Esophagus squamous epithelium (tissue), 5 donors: ENCODE measurements at places on chromosomes 12 and 14.

- peak; percentile 30 for DNase-seq
Measured at GRCh38 chr14:24366721-24367513, 1.1 kb upstream of the NFATC4 start.

- no peak for DNase-seq
Measured at GRCh38 chr12:129193263-129193871, 340.1 kb downstream of the GLT1D1 start.

GRCh38 chr14:74140374-74140850 is 55.7 kb downstream of the LIN52 start:
- DNase-seq: no peak

DNA sequence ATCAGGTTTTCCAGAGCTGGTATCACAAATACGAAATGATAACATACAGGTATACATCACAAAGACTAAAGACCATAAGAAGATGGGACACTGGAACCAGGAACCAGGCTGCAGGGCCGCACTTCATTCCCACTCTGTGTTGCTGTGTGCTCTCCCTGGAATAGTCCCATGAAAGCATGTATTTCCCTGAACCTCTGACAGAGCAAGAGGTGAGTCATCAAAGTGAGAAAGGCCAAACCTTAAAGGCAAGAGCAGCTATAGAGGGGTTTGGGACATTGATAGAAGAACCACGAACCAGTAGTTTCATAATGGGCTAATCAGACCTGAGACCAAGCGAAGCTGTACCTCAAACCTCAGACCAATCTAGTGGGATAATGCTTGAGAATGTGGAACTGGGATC is 283.0 kb upstream of the PRKD1 start:
- no peak for DNase-seq

GRCh38 chr12:39830171-39830570 is 210.6 kb upstream of the ABCD2 start:
- no peak for DNase-seq

DNA sequence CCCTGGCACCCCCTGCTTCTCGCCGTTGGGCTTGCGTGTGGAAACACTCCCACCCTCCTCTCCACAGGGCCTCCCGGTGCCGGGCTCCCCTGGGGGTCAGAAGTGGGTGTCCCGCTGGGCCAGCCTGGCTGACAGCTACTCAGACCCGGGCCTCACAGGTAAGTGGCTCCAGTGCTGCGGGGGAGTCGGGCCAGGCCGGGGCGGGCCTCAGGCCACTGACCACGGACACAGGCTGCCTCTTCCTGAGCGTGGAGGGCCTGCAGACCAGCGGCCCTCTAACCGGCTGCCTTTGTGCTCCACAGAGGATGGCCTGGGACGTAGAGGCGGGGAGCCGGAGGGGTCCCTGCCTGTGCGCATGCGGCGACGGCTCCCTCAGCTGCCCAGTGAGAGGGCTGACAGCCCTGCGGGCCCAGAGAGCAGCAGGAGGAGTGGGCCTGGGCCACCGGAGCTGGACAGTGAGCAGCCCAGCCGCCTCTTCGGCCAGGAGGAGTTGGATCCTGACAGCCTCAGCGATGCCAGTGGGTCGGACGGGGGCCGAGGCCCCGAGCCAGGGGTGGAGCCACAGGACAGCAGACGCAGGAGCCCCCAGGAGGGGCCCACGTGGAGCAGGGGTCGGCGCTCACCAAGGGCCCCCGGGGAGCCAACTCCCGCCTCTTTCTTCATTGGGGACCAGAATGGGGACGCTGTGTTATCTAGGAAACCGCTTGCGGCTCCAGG is 21.1 kb downstream of the CEP170B start:
- no peak for DNase-seq

DNA sequence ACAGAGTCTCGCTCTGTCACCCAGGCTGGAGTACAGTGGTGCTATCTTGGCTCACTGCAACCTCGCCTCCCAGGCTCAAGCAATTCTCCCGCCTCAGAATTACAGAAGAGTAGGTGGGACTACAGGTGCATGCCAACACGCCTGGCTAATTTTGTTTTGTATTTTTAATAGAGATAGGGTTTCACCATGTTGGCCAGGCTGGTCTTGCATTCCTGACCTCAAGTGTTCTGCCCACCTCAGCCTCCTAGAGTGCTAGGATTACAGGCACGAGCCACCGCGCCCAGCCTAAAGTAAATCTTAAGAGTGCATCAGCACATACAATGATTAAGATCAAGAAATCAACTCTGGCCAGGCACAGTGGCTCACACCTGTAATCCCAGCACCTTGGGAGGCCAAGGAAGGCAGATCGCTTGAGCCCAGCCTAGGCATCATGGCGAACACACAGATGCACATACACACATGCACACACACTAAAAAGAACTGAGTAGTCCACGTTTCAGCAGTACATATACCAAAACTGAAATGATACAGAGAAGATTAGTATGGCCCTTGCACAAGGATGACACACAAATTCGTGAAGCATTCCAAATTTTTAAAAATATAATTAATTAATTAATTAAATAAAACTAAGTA is 65.0 kb downstream of the HECTD1 start:
- no peak for DNase-seq

GRCh38 chr12:77032406-77032805 is 33.0 kb downstream of the E2F7 start:
- no peak for DNase-seq

DNA sequence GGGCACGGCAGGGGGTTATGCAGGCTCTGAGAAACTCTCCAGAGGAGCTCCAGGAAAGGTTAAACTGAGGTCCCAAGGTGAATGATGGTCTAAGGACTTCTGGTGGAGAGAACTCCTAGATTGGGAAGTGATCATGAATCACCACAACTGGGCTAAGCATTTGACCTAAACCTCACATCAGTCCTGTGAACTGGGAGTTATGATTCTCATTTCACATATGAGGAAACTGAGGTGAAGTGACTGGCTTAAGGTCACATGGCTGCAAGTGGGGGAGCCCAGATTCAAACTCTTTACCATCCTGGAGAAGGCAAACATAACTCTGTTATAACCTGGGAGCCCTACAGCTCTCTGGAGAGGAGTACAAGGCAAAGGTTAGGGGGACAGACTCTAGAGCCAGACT is 4.2 kb downstream of the RARG start:
- no peak for DNase-seq

- DNase-seq: no peak
Measured at GRCh38 chr14:54480830-54481562, 7.8 kb downstream of the GMFB start.

DNA sequence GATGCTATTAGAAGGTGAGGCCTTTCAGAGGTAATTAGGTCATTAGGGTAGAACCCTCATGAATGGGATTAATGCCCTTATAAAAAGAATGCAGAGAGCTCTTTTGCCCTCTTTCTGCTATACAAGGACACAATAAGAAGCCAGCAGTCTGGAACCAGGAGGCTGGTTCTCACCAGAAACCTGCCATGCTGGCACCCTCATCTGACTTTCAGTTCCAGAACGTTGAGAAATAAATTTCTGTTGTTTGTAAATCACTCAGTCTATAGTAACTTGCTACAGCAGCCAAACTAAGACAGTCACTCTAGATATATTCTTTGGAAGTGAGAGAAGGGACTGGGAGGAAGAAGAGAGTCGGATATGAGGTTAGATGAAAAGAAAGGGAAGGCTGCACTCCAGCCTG is 125.0 kb upstream of the MYF6 start:
- no peak for DNase-seq

GRCh38 chr12:116427200-116427930 is 131.8 kb upstream of the MAP1LC3B2 start:
- no peak for DNase-seq

DNA sequence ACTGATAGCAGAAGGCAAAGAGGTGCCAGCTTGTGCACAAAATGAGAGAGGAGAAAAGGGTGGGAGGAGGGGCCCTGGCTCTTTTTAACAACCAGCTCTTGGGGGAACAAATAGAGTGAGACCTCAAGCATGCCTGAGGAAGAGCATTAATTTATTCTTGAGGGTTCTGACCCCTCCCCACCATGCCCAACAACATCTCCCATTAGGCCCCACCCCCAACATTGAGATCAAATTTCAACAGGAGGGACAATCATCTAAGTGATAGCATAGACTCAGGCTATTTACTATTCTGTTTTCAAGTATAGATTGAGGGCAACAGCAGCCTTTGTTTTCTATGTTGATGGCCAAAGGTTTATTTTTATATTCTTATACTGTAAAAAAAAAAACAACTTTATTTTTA is 59.7 kb downstream of the FUT8 start:
- no peak for DNase-seq

- no peak for DNase-seq
Measured at GRCh38 chr12:91743704-91744321, 401.8 kb downstream of the BTG1 start.

DNA sequence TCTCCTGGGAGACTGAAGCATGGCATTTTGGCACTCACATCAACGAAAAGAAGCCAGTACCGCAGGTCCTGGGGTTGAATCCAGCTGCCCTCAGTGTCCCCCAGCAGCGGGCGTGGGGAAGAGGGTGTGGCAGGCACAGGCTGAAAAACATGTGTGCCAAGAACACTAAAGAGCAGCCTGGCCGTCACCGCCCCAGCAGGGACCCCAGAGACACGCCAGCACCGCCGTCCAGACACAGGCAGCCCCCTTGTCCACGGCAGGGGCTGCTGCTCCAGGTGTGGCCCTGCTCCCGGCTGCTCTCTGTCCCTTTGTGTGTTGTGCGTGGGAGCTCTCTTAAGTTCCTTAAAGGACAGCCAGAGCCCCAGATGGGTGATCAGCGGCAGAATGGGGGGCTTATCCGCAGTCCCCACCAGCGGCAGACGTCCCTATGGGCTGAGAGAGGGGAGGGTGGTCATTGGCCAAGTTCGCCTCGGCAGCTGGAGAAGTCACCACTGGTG is 556 bp downstream of the PHETA1 start:
- DNase-seq: no peak

- no peak for DNase-seq
Measured at GRCh38 chr12:132629330-132629729, 10.8 kb downstream of the P2RX2 start.

DNA sequence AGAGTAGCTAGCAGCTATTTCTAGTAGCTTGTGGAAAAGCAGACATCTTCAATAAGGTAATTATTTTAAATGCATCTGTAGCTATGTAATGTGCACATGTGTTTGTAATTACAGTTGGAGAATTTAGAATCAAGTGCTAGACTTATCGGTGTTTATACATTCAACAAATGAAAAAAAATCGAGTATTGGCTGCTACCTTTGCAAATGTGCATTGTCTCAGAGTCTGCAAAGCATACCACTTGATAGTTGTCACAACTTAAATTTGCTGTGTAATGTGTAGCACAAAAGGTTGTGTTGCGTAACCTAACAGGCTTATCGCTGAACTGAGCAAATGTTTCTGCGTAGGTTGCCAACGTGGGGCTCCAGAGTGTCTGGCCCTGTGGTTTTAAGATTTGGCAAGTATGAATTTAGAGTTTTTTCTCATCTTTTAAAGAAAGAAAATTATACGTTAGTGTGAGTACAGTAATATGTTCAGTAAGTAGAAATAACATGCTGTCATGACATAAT is 44.3 kb downstream of the TMTC2 start:
- no peak for DNase-seq

DNA sequence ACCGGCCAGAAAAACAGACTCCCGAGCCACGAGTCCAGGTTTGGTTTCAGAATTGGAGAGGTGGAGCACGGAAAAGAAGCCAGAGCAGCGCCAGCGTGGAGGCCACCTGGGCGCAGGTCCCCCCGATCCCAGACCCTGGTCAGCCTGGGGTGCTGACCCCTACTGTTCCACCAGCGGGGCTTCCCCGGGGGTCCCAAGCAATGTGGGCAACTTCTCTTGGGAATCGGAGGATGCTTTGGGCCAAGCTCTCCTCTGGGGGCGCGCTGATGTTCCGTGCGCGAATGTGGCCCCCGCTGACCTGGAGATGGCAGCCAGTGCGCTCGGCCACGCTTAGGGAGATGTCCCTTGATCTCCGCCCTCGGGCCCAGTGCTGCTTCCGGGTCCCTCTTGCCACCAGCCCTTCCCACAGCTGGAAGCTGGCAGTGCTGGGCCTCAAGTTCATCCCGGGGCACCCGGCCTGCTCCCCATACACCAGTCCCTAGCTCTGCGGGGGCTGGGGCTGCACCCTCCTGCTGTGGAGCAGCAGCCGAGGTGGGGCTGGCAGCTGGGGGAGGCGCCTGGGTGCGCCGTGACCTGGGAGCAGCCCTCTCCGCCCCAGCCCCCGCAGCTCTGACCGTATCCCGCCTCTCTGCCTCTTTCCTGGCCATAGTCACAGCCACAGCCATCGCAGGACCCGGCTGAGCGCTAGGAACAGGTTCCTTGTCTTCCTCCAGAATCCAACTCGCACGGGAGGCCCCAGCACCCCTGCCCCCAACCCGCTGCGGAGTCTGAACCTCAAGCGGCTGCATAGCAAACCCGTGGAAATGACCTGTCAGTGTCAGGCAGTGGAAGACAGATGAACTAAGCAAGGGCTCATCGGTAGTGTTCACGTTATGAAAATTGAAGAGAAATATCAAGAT is 91.2 kb downstream of the RCOR1 start:
- DNase-seq: no peak

DNA sequence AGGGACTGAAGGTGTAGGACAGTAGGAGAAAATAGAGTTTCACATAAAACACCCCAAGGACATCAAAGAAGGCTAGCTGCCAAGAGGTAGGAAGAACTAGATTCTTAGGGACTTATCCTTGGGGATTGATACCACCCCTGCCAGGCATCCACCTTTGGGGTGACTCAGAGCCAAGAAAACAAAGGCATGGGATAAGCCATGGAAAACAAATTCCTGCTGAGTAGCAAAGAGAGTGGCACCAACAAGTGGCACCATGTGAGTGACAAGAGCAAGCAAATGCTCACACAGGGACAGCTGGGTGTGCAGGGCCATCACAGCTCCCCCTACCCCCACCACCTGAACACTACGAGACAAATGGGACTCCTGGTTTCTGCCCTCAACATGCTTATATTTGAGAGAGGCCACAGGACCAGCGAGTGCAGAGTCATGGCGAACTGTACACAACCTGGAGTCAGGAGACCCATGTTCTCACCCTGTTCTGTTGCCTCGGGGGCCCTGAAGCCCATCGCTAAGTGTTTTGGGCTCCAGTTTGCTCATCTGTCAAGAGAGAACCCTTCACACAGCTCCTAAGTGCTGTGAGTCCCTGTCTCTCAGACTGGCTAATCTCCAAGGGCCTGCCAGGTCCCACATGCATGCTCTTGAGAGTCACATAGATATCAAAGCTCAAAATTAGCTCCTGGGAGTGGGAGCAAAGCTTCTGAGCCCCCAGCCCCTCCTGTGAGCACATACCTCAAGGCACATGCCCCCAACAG is 91.9 kb downstream of the DPF3 start:
- DNase-seq: no peak

DNA sequence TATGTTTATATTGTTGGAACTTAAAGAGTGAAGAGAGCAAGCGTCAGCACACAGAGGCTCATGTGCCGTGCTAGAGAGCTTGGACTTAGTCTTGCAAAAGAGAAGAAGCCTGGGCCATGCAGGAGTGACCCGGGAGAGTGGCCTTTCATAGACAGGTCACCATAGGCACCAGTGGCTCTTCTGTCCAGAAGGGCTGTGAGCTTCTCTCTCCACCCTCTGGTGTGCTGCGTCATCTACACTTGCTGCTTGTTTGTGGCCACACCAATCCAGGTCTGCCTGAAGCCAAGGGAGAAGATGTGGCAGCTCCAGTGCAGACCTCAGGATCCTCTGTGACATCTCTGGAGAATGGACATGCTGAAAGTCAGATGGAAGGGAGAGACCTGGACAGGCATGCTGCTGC is 74.4 kb downstream of the NTF3 start:
- DNase-seq: no peak
